Inflammatory macrophage treated with lipopolysaccharide for 1 hour (primary cell): ENCODE measurements at places on chromosomes 11 and 22.
A peak's percentile ranks its signal among the peaks of the same experiment; 100 is the strongest.

GRCh38 chr11:130181295-130182272 is 22.0 kb downstream of the ST14 start:
- DNase-seq: peak; percentile 65

- DNase-seq: no peak
Measured at GRCh38 chr11:4103269-4103668, 8.7 kb downstream of the RRM1 start.

DNA sequence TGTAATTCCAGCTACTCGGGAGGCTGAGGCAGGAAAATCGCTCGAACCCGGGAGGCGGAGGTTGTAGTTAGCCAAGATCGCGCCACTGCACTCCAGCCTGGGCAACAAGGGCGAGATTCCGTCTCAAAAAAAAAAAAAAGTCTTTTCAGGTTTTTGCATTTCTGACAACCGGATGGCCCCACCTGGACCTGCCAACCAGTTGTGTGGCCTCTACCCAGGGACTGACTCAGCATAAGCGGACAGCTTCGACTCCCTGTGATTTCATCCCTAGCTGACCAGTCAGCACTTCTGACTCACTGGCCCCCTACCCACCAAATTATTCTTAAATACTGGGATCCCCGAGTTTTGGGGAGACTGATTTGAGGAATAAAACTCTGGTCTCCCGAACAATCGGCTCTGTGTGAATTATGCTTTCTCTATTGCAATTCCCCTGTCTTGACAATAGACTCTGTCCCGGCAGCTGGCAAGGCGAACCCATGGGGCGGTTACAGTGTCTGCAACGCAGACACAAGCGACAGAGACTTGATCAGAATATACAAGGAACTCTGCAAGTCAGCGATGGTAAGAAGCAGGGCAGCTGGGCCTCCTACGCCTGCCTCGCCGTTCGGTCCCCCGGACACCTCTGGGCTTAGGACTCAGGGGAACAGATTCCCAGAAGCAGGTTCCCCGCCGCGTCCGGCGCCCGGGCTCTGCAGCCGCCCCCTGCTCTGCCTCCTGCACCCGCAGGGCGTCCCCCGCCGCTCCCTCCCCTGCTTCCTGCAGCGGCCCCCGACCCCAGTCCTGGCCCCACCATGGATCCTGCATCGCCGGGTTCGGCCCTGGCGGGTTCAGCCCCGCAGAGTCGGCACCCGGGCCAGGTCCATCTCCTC is 741 bp upstream of the TALDO1 start:
- peak; percentile 38 for DNase-seq

DNA sequence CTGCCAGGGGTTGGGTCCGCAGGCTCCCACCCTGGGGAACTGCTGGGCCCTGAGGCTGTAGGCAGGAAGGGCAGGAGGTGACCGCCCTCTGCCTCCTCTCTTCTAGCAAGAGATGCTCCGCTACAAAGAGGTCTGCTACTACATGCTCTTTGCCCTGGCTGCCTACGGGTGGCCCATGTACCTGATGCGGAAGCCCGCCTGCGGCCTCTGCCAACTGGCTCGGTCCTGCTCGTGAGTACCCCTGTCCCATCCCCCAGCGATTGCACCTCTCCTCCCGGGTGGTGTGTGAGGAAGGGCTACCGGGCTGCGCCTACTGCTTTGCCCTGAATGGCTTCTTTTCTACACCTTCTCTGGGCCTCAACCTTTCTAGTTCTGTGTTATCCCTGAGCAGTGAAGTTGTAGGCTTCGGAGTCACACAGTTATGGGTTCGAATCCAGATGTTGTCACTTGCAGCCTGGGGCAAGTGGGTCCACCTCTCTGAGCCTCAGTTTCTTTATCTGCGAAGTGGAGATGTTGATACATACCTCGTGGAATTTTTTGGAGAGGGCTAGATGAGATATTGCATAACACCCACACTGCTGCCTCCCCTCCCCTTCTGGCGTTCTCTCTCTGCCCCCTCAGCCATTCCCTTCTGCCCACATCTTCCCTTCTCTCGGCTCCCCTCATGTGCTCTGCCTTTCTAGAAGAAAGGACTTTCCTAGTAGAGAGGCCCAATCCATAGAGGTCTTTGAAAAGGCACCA is 21.1 kb upstream of the MYRF start:
- no peak for DNase-seq

- DNase-seq: no peak
Measured at GRCh38 chr11:130415731-130416529, 12.5 kb downstream of the ADAMTS8 start.

GRCh38 chr11:86738568-86738967 is 61.8 kb upstream of the PRSS23 start:
- no peak for DNase-seq

GRCh38 chr11:120696597-120697218 is 185.2 kb downstream of the GRIK4 start:
- DNase-seq: no peak

GRCh38 chr22:24434471-24435322 is 7.3 kb downstream of the ADORA2A start:
- peak; percentile 86 for DNase-seq

DNA sequence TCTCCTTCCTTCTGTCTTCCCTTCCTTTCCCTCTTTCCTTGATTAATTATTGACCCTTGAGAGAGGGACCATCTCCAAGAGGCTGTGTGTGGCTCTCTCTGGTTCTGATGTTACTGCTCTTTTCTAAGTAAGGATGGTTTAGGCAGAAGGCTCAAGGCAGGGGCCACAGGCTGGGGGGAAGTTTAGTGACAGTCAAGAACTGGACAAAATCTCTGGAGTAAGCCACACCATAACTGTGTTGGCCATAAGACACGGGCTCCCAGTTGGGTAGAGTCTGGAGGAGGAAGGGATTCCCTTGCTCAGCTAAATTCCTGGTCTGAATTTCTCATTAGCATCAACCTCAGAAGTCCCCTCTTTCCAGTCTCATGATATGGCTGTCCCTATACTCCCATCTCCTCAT is 74.7 kb downstream of the BUD13 start:
- no peak for DNase-seq

DNA sequence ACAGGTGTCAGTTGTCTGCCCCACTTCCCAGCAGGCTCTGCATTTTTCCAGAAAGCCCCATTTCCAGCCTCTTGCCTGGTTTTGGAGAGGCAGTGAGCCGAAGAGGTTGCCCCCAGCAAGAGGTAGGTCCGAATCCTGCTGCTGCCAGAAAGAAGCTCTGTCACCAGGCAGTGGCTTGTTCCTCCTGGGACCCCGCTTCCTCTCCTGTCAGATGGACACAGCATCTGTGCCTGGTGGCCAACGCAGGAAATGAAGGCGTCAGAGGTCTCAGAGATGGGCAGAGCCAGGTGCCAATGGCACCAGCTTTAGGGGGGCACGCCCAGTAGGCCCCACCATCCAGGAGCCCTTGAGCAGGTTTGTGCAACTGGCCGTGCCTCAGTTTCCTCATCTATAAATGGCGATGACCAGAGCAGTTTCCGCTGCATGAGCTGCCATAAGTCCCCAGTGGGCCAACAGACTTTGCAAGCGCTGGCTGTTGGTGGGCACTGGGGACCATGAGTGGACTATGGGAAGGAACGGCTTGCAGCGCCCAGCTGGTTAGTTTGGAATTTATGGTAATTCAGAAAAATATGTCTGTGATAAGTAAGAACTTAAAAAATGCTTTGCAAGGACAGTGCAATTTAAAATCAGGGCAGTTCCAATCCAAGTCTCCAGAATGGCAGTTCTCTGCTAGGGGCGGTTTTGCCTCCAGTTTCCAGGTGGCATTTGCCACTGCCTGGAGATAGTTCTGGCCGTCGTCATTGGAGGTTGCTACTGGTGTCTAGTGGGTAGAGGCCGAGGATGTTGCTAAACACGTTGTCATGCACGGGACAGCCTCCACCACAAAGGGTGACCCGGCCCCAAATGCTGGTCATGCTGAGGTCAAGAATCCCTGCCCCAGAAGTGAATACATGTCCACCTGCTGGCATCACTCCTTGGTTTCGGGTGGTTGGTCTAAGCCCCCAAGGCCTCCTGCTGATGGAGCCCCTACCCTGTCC is 2.3 kb upstream of the OSBPL5 start:
- DNase-seq: no peak

GRCh38 chr11:15747671-15748070 is 608.7 kb downstream of the SOX6 start:
- DNase-seq: no peak

GRCh38 chr11:12979928-12980689 is 29.0 kb upstream of the RASSF10 start:
- no peak for DNase-seq

DNA sequence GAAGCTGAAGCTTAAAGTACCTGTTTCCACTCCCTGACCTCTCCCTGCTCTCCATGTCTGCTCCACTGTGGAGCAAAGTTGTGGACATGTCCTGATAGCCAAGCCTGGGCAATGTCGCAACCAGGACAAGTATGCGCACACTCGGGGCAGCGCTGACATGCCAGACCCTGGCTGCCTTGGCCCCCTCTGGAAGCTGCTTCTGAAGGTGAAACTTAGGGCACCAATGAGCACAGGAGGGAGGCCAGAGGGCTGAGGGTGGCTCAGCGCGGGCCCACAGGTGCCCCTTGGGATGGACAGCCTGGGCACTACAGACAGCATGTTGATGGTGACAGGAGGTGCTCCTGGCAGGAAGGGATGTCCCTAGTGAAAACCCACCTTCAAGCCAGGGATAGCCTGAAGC is 90.2 kb downstream of the CCDC73 start:
- no peak for DNase-seq

GRCh38 chr22:44736581-44737405 is 15.6 kb upstream of the ARHGAP8 start:
- DNase-seq: no peak

GRCh38 chr11:16871368-16871767 is 132.9 kb downstream of the C11orf58 start:
- DNase-seq: no peak

DNA sequence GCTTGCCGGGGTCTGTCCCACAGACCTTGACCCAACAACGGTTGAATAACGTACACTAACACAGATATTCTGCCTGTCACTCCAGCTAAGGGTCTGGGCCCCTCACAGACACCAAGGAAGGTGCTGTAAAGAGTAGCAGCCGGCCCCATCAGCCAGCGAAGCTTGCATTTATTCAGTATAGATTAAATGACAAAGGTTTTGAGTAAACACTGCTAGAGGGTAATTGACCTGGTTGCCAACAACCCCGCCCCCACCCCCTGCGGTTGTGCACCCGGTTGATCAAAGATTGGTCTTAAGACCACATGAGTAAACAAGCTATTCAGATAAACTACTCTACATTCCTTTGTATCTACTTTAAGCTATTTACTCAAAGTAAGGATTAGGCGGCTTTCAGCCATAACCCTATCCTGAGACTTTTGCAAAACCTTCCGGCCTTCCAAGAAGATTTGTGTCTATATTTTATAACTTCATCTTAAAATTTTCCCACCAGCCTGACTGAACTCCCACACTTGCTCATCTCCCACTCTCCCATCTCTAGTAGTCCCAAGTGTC is 4.8 kb upstream of the CKAP5 start:
- DNase-seq: no peak

DNA sequence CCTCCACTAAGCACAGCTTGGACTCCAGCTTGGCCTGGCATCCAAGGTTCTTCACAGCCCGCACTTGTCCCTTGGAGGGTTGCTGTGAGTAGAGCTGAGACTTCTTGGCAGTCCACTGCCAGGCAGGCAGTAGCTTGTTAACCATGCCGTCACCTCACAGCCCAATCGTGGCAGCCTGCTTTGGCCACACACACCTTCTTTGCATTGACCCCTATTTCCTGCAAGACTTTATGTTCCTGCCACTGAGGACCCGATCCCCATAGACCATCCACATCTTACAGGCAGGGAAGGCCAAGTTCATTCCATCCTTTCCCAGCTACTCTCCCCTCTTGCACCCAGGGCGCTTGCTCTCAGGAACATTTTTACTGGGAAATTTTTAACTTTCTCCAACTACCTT is 2.5 kb upstream of the PYGM start:
- no peak for DNase-seq

GRCh38 chr11:61701242-61701886 is 21.2 kb downstream of the DAGLA start:
- peak; percentile 86 for DNase-seq

- DNase-seq: no peak
Measured at GRCh38 chr11:126570489-126570888, 215.0 kb downstream of the ST3GAL4 start.

DNA sequence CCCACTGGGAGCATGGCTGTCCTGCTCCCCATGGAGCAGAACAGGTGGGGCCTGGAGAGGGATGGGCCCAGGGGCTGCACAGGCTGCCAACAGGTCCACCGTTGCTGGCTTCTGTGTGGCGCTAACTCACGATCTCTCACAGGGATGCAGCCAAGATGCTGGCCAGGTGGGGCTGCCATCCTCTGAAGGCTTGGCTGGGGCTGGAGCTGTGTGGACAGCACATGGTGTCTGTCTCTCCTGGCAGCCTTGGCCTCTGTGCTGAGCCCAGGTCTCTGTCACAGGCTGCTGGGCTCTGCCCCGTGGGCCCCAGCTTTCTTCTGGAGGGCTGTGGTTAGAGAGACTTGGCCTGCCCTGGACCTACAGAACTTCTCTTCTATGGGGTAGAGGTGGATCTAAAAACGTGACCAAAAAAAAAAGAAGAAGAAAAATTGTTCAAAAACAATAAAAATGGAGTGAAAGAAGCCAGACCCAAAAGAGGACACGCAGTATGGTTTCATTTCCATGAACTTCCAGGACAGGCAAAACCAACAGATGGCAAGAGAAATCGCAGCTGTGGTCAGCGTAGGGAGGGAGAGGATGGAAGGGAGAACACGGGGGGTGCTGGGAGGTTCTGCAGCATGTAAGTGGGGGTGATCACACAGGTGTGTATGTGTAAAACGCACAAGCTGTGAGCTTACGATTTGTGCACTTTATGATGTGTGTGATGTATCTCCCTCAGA is 12.2 kb downstream of the PARVG start:
- no peak for DNase-seq

GRCh38 chr11:92216789-92217188 is 7.8 kb upstream of the FAT3 start:
- no peak for DNase-seq

DNA sequence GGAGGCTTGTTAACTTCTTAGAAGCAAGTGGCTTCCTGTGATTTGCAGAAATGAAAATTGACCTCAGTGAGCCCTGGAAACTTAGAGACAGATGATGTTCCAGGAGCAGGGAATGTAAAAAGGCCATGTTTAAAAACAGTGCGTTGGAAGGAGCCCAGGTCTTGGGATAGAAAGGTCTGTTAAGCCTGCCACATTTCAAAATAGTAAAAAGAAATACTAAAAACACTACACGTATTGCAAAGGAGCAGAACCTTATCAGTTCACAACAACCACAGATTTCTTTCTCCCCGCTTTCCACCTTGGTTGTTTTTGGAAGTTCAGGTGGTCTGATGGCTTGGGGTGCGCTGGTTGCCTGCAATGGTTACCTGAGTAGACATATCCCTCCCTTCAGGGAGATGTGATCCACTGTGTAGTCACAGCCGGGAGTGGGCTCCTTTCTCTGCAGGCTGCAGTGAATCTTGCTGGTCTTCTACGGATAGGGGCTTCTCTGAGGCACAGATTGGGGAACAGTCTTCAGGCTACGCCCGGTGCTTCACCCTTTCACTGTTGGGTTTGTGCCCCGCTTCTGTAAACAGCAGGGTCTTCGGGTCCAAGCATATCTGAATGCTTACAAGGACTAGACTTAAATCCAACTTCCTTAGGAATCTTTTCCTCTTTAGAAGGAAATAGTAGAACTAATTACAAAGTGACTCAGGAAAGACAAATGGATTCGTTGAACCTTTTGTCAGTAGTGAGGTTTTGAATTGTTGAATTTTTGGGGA is 1.9 kb downstream of the TEAD1 start:
- no peak for DNase-seq

GRCh38 chr11:107259811-107260221 is 197.8 kb downstream of the CWF19L2 start:
- DNase-seq: no peak

- DNase-seq: peak; percentile 72
Measured at GRCh38 chr11:62497132-62497801, 49.3 kb downstream of the AHNAK start.

GRCh38 chr11:128713595-128713994 is 19.7 kb downstream of the FLI1 start:
- no peak for DNase-seq
